ENCODE measurements at places on chromosomes 1 and 21.

DNA sequence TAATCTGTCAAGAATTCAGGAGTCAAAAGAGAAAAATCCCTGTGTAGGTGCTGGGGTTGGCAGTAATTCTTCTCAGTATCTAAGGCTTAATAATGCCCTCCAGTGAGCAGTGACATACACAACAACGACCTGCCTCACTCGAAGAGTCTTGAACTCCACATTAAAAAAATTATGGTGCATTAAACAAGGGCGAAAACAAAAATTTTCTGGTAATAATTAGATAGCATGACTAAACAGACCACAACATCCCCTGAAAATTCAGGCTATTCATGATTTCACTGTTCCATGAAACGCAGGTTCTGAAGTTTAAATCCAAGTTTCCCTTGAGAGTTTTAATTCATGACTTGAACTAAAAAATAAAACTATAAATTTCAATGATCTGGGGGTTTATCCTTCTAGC lies 5.1 kb downstream of the SRSF4 start:
- DNase-seq: no peak

DNA sequence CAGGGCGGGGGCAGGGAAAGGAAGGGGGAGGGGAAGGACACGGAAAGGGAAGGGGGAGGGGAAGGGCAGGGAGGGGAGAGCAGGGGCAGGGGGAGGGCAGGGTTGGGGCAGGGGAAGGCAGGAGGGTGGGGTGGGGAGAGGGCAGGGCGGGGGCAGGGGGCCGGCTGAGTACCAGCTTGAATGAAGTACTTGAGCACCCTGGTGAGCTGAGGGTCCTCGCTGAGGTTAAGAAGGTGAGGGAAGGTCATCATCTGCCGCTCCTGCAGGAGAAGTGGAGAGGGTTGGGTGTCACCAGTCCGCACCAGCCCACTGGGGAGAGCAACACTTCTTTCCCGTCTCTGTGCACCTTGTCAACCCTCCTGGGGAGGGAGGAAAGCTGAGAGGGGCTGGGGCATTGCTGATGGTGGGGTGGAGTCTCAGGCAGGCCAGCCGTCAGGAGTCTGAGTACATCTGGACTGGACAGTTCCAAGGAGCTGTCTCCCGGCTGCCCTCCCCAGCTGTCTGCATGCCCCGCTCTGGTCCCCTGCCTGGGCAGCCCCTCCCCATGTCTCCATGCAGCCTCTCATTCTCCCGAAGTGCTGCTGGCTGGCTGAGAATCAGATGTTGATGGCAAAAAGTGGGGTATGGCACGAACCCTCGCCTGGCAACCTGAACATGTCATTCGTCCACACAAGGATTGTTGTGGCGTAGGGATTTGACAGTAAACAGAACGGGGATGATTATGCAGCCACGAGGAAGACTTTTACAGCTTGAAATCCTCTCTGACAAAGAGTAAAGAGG lies 70.0 kb downstream of the SCCPDH start:
- DNase-seq: no peak

GRCh38 chr1:30484668-30485067 lies 238.7 kb downstream of the MATN1 start:
- DNase-seq: no peak

DNA sequence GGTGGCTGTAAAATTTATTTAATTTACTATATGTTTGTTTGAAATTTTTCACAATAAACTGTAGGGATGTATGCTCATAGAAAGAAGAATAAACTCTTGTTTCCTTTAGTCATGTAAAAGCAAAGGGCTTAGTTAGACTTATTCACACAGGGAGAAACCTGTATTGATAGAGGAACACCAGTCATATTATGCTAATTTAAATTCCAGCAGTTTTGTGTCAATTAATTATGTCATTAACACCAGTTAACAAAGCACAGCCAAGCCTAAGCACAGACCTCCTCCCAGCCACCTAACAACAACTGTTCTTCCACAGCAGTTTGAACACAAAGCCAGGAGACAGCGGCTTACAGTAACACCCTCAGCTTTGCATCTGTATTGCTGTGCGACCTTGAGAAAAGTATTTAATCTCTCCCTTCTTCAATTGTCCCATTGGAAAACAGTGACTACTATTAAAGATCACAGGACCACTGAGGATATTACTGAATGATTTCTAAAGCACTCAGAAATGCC lies 260.8 kb upstream of the RRP15 start:
- DNase-seq: no peak

- no peak for DNase-seq
These were observed 66.4 kb upstream of the NEK2 start for GRCh38 chr1:211741788-211742187.

- DNase-seq: no peak
These were observed 140.6 kb upstream of the SAMSN1 start for GRCh38 chr21:14686466-14687267.

- no peak for DNase-seq
These were observed 149.6 kb upstream of the C1orf87 start for GRCh38 chr1:60223158-60223557.

- peak; percentile 34 for DNase-seq
These were observed 156.0 kb downstream of the RERE start for GRCh38 chr1:8661185-8662110.

- no peak for DNase-seq
These were observed 20.2 kb downstream of the IPP start for GRCh38 chr1:45730075-45730779.

DNA sequence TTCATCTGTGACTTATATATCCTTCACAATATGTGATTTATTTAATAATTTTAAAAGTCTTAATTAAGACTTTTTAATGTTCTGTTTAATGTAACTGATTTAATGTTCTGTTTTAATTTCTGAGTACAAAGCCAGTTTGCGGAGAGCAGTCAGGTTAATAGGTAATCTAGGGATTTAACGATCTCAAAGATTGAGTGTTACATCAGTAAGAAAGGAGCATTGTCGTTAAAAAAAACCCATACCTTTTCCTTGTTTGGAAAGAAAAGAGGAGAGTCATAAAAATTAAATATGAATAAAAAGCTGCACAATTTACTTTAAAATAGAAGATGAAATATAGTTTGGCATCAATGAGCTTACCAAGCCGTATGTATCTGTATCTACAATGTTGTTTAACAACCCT lies 621.4 kb downstream of the KIF26B start:
- no peak for DNase-seq

GRCh38 chr1:52590266-52590665 lies 11.9 kb upstream of the GPX7 start:
- DNase-seq: no peak

- DNase-seq: no peak
These were observed 436.2 kb downstream of the MATN1 start for GRCh38 chr1:30286988-30287839.

GRCh38 chr1:33319949-33320618 lies 814 bp downstream of the A3GALT2 start:
- DNase-seq: no peak

DNA sequence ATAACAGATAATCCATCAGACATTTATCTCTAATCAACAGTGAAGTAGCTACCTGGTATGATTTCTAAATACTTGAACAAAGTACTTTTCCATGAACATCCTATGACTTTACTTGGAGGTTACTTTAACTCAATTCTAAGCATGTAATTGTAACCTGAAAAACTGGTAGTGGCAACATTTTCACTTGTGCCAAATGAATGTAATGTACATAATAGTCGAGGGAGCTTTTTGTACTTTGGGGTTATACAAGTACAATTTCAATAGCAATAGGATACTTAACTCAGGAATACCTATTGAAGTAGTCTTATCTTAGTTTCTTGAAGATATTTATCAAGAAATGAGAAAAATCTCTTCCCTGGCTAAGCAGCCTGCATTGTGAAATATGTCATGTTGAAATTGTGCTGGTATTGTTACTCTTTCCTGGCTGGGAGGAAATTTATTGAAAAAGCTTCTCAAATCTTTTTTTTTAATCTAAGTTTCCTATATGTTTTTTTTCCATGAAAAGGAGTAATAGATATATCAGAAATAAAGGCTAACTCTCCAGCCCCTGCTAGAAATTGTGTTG lies 33.7 kb upstream of the CACYBP start:
- DNase-seq: no peak

DNA sequence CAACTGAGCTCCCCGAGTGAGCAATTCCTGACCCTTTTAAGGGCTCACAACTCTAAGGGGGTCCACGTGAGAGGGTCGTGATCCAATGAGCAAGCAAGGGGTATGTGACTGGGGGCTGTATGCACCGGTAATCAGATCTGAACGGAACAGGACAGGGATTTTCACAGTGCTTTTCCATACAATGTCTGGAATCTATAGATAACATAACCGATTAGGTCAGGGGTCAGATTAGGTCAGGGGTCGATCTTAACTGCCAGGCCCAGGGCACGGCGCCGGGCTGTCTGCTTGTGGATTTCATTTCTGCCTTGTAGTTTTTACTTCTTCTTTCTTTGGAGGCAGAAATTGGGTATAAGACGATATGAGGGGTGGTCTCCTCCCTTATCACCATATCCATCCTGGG lies 30.7 kb upstream of the OPRD1 start:
- DNase-seq: no peak

GRCh38 chr1:169585181-169585580 lies 1.1 kb downstream of the F5 start:
- no peak for DNase-seq

GRCh38 chr1:18903291-18903756 lies 969 bp upstream of the ALDH4A1 start:
- no peak for DNase-seq

- DNase-seq: no peak
These were observed 29.0 kb downstream of the C1orf52 start for GRCh38 chr1:85230305-85230977.
